ENCODE measurements at places on chromosomes 4 and X.

DNA sequence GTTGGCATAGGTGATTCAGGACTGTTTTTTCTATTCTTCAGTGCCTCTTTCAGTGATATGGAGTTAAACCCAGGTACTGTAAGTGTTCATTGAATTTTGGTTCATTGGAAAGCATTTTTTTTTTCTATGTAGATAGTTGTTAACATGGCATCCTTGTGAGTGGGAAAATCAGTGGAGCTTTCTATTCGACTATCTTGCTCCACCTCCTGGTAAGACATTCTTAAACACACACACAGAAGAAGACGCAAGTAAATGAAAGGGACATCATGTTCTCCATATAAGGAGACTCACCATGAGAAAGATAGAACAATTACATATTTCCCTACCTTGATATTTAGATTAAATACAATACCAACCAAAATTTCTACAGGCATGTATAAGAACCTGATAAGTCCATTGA is 598.5 kb upstream of the SPANXN1 start:
- no peak for DNase-seq

DNA sequence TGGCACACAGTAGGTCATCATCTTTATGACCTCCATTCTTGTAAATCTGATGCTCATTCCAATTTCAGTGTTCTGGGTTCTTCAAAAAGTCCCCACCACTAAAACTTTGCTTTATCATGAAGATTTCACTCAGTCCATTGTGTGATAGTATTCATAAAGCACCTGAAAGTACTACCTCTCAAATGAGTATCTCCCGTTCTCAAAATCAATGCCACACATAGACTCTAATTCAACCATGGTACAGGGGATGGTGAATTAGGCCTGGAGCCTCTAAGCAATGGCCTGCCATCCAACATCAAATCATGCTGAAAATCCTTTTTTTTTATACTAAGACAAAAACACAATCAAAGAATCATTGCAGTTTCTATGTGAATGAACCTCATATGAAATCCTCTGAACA is 19.4 kb upstream of the WAS start:
- DNase-seq: no peak

GRCh38 chrX:69221239-69222102 is 56.2 kb upstream of the PJA1 start:
- DNase-seq: no peak

DNA sequence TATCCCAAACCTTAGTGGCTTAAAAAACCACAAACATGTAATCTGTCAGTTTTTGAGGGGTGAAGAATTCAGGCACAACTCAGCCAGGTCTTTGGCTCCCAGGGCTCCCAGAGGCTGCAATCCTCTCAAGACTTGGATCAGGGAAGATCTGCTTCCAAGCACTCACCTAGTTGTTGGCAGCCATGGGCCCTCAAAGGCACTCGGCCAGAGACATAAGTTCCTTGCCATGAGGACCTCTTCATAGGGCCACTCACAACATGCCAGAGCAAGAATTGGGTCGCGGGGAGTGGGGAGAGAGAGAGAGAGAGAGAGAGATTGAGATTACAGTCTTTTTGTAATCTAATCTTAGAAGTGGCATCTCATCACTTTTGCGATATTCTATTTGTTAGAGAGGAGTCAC is 77.1 kb upstream of the TBC1D9 start:
- DNase-seq: no peak

- no peak for DNase-seq
Observed at GRCh38 chrX:130550351-130550750, 148.6 kb downstream of the RBMX2 start.

DNA sequence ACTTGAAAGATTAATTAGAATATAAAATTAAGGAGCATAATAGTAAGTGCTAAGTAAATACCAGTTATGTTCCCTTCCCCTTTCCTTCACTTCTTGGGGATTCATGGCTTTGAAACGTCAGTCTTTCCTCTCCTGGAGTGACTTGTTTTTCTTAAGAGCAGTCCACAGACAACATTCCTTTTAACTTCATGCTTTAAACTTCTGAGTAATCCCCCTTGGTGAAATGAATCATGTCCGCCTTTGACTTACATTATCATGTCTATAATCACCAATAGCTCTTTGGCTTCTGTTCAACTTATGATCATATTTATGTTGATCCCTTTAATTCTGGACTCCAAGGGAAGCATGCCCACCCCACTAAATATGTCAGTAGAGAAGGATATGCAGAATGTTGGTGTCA is 1012.1 kb upstream of the SLIT2 start:
- DNase-seq: no peak

DNA sequence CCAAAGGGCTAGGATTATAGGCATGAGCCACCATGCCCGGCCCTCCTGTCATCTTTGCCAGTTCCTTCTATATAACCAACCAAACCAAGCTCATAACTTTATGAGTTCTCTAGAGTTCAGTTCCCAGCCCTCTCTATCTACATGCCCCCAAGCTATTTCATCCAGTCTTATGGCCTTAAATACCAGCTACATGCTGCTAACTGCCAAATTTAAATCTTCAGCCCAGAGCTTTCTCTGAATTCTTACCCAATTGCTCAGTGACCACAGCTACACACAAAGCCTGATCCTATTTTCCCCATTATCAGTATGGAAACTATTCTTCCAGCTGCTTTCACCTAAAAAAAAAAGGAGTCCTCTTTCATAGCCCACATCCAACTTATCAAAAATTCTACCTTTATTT is 23.1 kb downstream of the TMEM184C start:
- no peak for DNase-seq

- no peak for DNase-seq
Observed at GRCh38 chr4:143341186-143341755, 4.6 kb downstream of the GAB1 start.

GRCh38 chrX:3526071-3526470 is 179.6 kb upstream of the MXRA5 start:
- DNase-seq: no peak

GRCh38 chr4:147370881-147371280 is 110.0 kb upstream of the EDNRA start:
- no peak for DNase-seq

GRCh38 chr4:27293831-27294230 is 433.2 kb downstream of the STIM2 start:
- DNase-seq: no peak

DNA sequence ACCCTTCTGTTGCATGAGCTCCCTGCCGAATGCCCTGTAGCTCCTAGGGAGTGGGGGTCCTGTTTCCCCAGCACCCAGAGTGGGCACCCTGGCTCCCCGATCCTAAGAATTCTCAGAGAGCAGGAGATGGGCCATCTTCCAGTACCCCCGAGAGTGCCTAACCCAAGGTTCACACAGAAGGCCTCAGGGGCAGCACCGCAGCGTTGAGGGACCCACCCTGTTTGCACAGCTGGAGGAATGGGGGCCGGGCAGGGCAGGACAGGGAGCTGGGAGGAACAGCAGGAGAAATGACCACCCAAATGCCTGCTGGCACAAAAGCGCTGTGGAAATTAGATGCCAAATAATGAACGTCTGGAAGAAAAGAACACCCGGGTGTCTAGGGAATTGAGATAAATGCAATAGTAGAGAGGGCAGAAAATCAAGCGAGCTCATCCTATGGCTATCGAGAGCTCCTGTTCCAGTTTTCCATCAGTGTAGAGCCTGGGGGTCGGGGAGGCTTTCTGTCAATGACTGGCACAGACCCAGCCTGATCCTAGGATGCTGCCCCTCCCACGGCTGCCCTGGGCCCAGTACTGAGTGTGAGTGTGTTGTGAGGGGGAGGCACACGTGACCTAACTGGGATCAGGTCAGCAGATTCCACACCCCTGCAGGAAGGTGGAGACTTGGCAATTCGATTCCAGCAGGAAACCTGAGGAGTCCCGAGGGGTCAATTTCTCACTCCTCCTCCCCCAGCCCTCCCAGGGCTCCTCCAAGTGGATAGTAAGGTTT is 25.7 kb downstream of the SEPTIN6 start:
- DNase-seq: no peak

DNA sequence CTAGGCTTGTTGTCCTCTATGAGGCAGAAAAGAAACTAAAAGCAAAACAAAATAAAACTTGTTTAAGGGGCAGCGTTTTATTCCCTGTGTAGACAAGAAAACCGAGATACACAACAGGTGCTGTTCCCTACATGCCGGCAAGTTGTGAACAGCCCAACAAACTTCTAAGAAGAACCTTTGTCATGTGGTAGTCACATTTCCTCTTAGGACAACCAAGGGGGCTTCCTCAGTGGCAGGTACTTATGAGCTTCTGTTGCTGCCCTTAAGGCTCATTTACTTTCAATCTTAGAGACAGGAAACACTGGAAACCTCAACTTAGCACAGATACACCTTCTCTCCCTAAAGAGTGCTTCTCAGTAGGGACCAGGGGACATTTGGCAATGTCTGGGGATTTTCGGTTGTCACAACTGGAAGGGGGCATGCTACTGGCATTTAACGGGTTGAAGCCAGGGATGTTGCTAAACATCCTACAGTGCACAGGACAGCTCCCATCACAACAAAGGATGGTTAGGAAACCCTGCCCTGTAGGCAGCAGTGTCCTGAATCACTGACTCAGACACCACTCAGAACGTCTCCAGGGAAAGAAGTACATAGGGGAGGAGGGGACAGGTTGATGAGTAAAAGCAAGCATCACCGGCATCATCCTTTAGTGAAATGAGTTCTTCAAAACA is 111.0 kb downstream of the ASB9 start:
- DNase-seq: no peak

DNA sequence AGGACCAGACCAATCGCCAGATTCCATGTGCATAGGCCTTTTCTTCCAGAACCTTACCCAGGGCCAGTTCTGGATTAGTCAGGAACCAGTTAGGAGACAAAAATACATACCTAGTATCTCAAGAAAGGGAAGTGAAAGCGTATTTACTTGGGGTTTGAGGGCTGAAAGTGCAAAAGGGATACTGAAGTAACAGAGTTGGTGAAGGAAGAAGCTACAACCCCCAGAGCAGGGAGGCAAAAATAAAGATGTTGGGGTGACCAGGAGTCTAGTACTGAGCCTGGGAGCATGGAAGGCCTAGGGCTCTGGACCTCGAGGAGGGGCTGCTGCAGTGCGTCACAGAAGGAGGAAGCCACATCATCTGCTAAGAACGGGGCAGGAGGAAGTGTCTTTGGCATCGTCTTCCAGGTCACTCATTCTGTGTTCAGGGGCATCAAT is 38.3 kb downstream of the TKTL1 start:
- no peak for DNase-seq

- no peak for DNase-seq
Observed at GRCh38 chr4:112693507-112693906, 56.6 kb downstream of the LARP7 start.

DNA sequence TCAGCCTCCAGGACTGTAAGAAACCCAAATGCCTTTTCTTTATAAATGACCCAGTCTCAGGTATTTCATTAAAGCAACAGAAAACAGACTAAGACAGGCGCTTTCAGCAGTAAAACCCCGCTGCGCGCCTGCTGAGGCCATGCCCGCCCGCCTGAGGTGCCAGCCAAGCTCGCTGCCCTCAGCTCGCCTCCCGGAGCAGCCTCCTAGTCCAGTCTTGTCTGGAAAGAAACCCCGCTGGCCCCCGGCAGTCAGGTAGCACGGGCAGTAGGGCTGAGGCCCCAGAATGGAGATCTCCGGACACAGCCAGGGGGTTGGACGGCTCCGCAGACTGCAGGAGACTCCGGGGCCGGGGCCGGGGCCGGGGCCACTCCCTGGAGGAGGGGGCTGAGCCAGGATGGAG is 31.7 kb downstream of the ZFYVE28 start:
- DNase-seq: no peak

Measured in glomerular endothelial cell (primary cell).